NCI-H82 (cell line): ENCODE measurements at places on chromosomes 12 and 14.

DNA sequence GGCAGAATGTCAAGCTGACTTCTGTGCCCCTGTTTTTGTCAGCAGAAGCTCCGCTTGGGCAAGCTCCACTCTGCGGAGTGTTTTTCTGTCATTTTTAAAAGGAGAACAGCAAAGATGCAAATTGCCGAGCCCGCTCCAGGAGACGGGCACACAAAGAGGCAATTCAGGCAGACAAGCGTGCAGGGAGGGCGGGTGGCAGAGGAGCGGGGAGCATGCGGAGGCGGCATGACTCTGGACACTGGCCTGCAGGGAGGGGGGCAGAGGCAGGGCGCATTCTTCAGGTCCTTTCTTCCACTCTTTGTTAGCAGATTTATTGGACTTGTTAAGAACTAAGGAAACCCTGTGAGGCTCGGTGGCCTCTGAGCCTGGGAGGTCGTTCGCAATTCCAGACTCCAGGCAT, 187.3 kb upstream of the RMST start:
- no peak for DNase-seq

GRCh38 chr14:34404416-34404815, 57.6 kb downstream of the SPTSSA start:
- no peak for DNase-seq

DNA sequence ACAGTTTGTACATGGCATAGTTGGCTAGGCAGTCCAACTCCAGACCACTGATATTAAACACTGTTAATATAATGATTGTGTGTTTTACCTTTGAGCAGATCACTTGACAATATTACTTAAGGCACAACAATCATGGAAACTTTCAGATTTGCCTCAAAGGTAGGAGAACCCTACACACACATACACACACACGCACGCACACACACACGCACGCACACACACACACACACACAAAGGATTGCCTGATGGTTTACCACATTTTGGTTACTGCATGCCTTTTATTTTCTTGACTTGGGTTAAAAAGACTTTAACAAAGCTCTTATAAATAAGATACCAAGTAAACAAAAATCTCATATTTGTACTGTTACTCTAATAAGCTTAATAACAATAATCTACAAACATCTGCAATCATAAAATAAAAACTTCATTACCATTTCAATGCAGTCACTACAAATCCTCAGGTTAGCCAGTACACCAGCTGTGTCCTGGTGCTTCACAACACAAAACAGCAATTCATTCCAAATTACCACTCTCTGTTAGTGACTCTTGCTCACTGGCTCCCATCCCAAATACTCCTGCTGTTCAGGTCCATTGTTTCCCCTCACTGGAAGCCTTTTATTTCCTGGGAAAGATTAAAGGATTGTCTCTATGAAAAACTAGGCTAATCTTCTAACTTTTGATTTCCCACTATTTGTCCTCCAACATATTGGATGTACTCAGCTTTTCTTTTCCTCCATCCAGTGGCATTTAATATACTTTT, 175.2 kb upstream of the ATP2B1 start:
- DNase-seq, result peak; percentile 77

GRCh38 chr14:81366214-81366613, 33.9 kb downstream of the STON2 start:
- peak; percentile 50 for DNase-seq

DNA sequence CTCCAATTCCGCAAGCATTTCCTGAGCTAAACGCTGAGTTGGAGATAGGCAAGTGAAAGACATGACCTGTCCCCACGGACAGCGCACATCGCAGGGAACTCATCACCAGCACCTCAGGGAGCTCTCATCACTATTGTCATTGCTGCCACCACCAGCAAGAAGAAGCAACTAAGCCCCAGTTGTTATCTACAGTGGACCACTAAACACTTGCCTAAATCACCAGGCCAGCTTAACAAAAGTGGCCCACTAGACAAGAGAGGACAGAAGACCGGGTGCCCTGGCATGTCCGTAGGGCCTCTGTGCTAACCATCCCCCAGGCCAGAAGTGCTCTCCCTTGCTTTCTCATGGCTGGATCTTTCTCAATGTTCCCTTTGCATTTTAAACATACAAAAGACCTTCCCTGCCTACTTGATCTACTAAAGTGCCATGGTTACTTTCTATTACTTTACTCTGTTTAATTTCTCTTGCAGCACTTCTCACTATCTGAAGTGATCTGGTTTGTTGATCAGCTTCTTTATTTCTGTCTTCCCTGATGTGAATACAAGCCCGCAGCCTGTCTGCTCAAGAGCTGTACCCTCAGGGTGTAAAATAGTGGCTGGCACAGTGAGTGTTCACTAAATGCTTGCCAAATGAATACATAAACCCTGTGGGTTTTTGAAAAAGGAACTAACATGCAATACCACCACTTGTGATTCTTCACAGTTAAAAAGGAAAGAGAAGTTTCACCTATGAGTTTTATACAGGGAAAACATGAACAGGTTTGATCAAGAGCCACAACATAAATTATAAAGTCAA, 60.9 kb upstream of the RFLNA start:
- no peak for DNase-seq

DNA sequence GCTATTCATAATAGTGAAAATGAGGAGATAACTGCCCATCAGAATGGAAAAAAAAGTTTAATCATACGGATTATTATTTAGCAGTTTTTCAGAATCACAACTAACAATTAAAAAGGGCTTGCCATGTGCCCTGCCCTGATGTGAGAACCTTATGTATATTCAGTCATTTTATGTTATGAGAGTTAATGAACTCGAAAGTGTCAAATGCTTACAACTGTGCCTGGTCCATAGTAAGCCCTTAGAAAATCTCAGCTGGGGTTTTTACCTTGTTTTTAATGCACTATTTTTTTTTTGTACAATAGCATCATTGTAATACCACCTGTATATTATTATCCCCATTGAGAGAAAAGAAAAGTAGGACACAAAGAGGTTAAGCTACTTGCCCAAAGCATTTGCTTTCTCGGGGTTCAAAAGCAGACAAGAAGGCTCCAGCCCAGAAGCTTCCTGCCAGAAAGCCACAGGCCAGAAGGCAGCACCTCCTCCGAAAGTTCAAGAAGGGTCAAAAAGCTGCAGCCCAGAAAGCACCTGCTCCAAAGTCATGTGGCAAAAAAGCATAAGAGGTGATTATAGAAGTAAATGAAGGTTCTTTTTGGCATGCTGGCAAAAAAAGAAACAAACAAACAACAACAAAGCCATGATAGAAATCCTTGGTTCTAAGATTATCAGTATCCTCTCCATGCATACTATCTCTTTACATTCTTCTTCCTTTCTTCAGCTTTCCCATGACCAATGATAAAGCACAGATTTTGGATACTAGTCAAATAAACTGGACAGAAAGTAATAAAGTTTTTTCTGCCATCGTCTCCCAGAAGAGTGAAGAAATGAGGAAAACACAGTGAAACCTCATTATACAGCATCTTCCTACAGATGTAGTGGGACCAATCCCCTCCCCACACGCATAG, 59.1 kb upstream of the NAP1L1 start:
- no peak for DNase-seq

DNA sequence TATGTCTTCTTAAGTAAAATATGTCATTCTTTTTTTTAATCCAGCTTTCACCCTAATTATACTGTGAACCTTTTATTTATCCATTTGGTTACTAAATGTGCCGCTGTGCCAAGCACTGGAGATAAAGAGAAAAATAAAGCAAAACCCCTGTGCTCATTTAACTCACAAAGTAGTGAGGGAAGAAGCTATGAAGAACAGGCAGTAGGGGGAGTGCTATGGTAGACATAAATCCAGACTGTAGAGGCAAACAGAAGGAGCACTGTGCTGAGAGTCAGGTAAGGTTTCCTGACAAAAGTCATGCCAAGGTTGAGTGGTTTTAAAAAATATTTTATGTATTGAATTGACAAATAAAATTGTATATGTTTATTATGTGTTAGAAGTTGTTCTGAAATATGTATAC, 188.5 kb upstream of the SYT10 start:
- no peak for DNase-seq

DNA sequence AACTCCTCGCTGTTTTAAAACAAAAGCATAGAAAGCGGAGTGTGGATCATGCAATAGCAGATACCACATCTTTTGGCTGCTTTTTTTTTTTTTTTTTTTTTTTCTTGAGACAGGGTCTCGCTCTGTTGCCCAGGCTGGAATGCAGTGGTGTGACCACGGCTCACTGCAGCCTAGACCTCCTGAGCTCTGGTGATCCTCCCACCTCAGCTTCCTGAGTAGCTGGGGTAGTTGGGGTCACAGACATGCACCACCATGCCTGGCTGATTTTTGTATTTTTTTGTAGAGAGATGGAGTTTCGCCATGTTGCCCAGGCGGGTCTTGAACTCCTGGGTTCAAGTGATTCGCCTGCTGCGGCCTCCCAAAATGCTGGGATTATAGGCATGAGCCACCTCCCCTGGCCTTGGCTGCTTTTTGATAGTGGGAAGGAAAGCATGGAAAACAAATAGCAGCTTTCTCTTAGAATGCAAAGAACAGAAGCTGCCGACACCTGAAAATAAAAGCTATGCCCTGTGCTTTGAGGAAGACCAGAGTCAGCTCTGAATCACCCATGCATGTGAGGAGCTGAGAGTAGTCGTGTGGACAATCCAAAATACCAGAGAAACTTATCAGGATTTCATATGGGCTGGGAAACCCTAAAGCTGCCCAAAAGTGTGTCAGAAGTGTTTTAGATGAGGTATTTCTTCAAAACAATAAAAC, 3.6 kb upstream of the ELK3 start:
- DNase-seq, result no peak

DNA sequence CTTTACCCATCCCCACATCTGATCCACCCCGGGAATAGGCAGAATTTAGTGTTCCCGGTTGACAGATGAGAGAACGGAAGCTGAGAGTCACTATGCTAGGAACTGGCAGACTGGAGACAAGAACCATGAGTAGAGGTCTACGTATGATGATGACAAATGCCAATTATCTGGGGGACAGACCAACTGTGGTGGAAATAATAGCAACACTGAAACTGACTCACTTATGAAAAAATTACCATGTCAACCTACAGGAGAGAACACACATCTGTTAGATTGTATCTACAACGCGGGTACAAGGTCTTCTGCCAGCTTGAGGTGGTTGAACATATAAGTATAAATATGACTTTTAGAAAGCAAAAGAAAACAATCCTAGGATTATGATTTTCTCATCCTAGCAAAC, 15.4 kb upstream of the SELPLG start:
- DNase-seq, result no peak

DNA sequence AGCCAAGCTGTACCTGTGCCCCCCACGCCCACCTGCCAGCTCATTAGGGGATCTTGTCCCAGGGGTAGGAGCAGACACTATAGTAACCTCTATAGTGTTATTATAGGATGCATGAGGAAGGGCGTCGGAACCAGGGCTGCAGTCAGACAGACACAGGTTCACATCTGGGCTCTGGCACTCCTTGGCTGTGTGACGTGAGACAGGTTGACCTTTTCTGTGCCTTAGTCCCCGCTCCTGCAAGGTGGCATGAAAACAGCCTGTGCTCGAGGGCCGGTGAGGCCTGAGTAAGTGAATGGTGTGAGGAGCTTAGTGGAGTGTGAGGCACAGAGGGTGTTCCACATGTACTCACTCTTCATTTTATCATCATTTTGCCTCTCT, 19.0 kb downstream of the ASB2 start:
- no peak for DNase-seq

DNA sequence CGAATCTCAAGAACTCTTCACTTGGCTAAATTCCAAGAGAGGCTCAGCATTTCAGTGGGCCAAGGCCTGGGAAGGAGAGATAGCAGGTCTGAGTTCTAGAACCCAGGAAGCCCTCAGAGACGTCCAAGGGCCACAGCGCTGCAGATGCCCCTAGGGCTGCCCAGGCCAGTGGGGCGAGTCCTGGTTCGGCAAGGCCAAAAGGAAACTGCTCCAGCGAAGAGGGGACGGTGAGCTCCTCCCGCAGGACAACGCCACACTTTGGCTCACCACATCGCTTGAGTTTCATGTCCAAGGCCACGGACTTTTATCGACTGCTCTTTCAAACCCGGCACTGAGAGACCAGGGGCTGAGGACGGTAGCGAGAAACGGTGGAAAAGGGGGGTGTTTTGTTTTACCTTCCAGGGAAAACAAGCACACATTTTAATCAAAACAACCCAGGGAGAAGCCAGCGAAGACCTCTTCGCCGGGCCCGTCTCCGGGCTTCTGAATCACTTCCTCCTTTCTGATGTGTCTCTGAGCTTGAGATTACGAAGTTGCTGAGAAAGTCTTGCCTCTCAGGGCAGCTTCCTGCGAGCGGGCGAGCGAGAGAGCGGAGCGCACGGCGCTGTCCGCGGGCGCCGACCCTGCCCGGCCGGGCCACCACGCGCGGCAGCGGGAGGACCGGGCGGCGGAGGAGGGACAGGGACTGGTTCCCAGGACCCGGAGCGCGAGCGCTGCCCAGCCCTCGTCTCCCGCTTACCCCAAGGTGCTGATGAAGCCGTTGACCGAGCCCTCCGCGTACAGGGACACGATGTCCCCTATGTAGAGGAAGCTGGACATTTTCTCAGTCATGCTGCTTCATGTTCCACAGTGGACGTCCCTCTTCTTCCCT, 808 bp downstream of the ITPR2 start:
- DNase-seq, result peak; percentile 77

DNA sequence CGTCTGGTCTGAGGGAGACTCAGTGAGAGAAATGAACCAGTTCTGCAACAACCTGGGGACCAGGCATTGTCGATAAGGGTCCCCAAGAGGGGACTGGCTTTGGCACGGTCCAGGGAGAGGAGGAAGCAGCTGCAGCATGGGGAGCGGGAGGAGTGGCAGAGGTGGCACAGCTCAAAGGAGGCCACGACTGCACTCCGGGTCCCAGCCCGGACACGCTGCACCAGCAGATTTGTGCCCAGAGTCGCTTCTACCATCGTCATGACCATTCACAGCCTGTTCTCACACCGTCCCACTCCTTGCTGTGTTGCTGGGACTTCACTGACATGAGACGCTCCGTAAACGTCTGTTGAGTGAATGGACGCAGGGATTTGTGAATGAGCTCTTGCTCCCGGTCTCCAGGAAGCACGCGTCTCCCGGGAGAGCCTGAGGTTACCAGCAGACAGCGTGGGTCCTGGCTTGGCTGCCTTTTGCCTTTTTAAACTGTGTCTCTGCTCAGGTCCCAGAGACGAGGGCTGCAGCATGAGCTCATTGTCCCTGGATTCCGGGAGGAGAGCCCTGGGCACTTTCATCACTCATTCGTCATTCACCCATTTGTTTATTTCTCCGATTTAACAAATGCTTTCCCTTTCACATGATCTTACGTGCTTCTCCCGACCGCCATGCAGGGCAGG, 137.0 kb downstream of the PIWIL1 start:
- no peak for DNase-seq

- peak; percentile 35 for DNase-seq
These were observed 26.1 kb downstream of the LEMD3 start for GRCh38 chr12:65195387-65196055.

DNA sequence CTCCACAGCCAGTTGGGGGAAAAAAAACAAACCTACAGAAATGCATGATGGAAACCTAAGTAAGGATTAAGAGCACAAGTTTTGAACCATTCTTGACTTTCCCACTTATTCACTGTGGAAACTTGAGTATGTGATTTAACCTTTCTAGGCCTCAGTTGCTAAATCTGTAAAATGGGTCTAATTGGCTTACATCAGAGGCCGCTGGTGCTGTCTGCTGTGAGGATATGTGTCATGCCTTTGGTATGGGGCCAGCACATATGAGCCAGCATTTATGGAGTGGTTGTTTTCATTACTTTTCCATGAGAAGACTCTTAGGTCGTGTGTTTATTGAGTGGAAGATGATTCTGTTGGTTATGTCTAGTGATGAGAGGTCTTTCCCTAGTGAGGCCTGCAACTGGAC, 102.4 kb downstream of the ESR2 start:
- no peak for DNase-seq
